ENCODE measurements at places on chromosomes 12 and 14.

DNA sequence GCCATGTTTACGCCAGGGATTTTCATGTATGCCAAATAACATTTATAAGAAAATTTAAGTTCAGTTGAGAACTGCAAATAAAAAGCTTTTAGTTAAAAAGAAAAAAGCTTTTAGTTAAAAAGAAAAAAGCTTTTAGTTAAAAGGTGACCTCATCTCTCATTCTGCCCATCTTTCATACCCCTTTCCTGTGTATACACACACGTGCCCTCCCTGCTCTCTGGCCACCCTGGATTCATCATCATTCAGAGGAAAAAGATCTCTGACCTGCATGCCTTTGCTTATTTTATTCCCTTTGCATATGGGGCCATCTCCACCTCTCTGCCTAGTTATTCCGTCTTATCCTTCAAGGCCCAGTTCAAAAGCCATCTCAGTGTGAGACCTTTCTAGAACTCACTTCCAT lies 38.1 kb upstream of the CDK17 start:
- DNase-seq = no peak

DNA sequence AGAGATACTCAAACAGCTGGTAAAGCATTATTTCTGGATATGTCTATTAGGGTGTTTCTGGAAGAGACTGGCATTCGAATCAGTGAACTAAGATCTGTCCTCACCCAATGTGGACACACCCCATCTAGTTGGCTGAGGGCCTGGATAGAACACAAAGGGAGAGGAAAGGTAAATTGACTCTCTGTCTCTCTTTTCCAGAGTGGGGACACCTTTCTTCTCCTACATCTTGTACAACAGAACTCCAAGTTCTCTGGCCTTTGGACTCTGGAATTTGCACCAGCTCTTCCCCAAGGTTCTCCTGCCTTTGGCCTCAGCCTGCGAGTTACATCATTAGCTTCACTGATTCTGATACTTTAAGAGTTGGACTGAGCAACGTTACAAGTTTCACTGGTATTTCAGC lies 1253.9 kb downstream of the SLC16A7 start:
- no peak for DNase-seq

DNA sequence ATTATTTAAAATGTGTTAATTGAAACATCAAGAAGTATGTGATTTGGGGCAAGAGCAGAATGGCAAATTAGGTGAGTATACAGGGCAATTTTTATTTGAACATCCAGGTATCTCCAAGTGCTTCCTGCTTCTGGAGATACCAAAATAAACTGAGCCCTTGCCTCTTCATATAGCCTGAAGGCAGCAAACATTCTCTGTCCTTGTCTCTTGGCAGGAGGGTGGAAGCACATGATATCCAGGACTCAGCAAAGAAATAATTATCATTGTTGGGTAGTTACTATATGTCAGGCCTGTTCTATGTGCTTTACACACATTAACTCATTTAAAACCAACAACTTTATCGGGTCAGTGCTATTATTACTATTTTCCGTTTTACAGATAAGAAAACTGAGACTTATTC lies 12.5 kb downstream of the LIN7A start:
- DNase-seq = no peak

DNA sequence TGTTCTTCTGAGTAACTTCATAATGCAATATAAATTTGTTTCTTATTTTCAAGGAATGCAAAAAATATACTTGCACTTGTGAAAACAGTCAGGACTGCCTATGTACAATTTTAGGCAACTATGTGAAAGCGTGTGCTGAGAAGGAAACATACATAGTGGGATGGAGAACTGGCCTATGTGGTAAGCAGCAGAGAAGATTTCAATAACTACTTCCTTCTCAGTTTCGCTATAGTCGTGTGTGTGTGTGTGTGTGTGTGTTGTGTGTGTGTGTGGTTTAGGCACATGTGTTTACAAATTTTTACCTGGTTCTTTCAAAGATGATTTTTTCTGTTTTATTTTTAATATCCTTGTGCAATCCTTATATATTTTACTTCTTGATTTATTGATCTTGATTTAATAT lies 211.8 kb downstream of the LRRK2 start:
- DNase-seq = no peak

GRCh38 chr14:29724991-29725390 lies 202.7 kb downstream of the PRKD1 start:
- no peak for DNase-seq

GRCh38 chr12:130452546-130452945 lies 114.9 kb downstream of the PIWIL1 start:
- DNase-seq = no peak

GRCh38 chr12:121238086-121238485 lies 28.2 kb downstream of the P2RX4 start:
- no peak for DNase-seq

GRCh38 chr14:103705118-103705503 lies 10.1 kb downstream of the XRCC3 start:
- no peak for DNase-seq

- no peak for DNase-seq
Observed at GRCh38 chr14:60590991-60591414, 58.3 kb downstream of the SIX1 start.

DNA sequence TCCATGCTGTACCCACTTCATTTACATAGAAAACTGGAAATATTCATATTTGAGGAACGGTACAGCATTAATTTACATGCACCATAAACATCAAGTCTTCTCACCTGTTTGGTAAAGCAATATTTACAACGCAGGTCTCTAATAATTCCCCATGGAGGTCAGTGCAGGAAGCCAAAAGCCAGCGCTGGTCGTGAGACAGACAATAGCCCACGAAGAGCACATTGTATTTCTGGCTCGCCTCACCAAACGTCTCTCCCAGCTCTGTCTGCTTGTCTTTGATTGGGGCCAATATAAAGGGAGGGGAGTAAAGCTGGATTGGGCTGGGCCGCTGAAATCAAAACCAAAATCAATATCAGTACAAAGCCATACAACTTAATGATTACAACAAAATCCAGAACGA lies 302.1 kb downstream of the MED13L start:
- no peak for DNase-seq

DNA sequence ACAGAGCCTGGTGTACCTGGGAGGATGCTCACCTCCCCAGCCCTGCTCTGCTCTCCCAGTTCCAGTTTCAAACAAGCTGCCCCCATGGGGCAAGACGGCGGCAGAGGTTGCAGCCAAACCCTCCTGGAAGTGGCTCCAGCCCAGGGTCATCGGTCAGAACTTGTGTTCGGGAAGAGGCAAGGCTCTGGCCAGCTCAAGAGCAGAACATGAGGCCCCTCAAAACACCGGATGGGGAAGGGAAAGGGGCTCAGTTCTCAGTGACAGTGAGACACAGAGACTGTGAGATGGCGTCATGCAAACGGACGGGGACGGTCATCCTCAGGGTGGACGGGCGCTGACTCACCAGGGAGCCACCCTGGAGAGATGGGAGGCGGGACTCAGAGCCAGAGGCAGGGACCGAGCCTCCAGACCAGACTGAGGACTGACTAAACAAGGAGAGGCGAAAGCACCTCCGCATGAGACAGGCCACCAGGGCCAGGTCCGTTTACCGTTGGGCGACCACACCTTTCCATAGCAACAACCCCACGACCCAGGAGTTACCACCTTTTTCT lies 63.9 kb upstream of the GALNT9 start:
- DNase-seq = no peak

GRCh38 chr14:104725772-104726548 lies 1.9 kb downstream of the ADSS1 start:
- no peak for DNase-seq

DNA sequence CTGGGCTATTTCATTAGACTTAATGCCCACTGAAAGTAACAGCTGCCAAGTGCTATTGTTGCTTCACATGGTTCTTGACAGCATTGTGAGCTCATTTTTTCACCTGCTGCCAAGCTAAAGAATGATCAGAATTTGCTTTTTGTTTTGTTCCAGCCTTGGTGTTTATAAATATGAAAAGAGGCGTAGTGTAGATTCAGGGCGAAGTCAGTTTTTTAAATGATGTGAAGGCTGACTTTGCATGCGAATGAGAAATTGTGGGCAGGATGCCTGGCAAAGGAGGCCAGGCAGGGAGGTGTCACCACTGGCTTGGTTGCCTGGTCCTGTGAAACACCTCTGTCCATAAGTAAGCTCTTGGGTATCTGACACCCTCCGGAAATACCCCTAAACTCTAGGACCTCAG lies 93.3 kb upstream of the NAP1L1 start:
- DNase-seq = no peak

- no peak for DNase-seq
Observed at GRCh38 chr12:131919051-131919347, 10.1 kb upstream of the PUS1 start.

DNA sequence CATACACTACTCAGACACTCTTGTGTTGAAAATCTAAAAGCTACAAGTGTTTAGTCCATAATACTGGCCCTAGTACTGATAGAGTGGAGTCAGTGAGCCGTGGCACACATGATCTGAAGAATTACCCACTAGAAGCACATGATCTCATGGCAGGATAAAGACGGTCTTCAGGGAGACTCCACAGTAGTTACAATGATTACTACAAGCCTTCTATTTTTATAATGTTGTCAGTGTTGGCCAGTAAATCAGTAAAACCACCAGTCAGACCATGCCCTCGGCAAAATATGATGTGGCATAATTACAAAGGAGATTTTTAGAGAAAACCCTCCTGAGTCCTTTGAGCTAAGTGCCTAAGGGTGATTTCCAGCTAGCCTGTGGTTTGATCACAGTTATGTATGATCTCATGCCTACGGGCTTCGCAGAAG lies 114.9 kb downstream of the PDZRN4 start:
- no peak for DNase-seq

GRCh38 chr12:28794211-28794610 lies 354.9 kb upstream of the FAR2 start:
- DNase-seq = no peak

GRCh38 chr12:12685305-12685704 lies 10.7 kb downstream of the GPR19 start:
- DNase-seq = no peak

- no peak for DNase-seq
Observed at GRCh38 chr12:106020736-106021135, 118.0 kb downstream of the NUAK1 start.

DNA sequence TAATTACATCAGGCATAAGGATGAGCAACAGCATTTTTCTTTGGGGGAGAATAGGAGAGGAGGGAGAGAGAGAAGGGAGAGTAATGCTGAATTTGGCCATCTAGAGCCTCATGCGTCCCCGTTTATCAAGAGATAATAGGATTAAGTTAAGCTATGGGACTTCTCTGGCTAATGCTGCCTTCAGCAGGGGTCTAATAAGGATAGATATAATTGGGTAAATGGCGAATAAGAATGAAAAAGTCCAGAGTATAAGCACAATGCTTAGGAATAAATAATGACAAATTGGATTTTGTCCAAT lies 470.0 kb downstream of the EGLN3 start:
- DNase-seq = no peak

DNA sequence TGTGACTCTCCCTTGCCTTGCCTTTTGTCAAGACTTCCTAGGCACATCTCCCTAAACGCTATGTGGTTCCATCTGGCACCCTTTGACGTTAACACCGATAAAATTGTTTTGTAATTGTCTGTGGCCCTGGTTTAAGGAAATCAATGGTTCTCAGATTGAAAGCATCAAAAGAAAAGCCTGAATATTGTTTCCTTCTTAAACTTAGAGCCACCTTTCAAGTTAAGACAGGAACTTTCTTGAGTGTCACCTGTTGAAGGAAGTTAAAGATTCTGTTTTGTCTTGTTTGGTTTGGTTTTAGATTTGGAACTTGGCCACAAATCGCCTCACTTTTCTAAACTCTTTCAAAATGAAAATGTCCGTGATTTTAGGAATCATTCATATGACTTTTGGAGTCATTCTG lies 14.8 kb upstream of the DNAH10 start:
- DNase-seq = no peak

DNA sequence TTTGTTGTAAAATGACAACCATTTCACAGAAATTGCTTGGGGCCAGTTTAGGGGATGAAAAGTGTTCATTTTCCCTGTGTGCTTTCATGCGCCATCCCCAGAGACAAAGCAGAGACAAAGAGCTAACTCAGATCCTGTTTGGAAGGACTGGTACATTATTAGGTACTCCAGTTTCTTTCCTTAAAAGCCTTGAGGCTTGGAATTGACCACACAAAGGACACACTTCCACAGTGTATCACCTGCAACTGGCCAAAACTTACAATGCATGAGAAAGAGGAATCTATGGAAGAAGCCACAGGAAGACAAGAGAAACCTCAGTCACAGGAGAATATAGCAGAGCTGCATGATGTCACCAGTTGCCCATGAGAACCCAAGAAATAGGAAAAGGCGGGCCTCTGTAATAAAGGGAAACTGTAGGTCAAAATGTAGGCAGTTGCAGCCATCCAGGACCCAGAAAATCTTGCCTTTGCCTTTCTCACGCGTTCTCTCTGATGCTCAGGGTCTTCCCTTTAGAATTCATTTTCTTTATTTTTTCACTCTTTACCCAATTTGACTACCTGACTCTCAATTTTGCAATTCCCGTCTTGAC lies 339.0 kb downstream of the RMST start:
- DNase-seq = no peak

DNA sequence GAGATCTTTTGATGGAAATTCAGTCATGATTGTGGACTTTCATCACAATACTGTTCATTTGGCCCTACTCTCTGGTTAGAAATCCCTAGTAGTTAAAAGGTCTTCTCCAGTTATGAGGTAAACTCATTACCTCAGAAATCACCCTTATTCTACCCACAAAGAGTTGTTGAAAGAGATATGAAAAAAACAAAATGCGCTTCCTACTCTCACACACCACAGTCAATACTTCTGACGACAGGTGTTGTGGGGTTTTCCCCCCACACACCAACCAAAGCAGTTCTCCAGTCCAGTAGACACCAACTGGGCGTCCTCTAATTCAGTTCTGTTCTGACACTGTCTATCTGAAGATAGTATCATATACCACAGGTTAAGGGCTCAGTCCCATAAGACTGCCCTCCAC lies 54.9 kb downstream of the TRMT5 start:
- DNase-seq = no peak

DNA sequence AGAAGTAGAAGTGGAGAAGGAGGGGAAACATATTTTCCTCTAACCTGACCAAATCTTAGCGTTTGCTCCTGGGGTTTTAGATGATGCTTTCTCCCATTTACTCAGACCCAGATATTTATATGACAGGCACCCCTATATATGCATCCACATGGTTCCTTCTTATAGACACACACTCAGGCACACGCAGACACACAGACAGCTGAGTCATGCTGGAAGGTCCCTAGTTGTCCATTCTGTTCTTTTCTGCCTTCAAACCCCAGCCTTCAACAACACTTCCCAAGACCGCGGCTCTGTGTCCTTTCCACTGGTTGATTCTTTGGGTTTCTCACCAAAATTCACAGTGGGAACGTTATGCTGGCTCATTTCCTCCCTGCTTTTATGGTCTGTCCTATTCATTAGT lies 52.1 kb downstream of the HSPB8 start:
- DNase-seq = no peak

DNA sequence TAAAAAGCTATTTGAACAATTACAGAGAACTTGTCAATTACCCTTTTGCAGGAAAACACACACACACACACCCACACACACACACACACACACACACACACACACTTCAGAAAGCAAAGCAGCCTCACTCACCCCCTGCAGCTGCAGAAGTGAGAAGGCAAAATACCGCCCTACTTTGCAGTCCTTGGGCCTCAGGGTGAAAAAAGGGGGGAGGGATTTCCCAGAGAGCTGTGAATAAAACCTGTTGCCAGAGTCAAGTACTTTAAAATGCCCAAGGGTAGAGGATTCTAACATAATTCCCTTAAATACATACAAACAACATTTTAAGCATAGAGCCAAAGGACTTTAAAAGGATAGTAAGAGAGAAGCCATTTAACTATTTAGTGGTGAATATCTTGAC lies 285.9 kb downstream of the MDGA2 start:
- DNase-seq = no peak

- no peak for DNase-seq
Observed at GRCh38 chr14:23017091-23017490, 7.1 kb upstream of the C14orf93 start.
